Muscle of leg (tissue), 16 donors: ENCODE measurements at places on chromosomes 13 and 19. TPM values are rescaled to one million over a fixed set of nuclear protein-coding genes. Genes with fewer than 3 reads are reported as not detected.

PSG2 gene
- 0.72 TPM for polyA plus RNA-seq

LGALS14 gene
- polyA plus RNA-seq, result 0.26 TPM

TNNI3 gene
- 3.1 TPM for polyA plus RNA-seq

OR1I1 gene
- polyA plus RNA-seq, result not detected

ZNF44 gene
- 7.6 TPM for polyA plus RNA-seq

ATP4B gene
- not detected for polyA plus RNA-seq

ZNF296 gene
- 0.65 TPM for polyA plus RNA-seq

NBEA gene
- 17.1 TPM for polyA plus RNA-seq

LPAR2 gene
- polyA plus RNA-seq, result 5.1 TPM

FOSB gene
- polyA plus RNA-seq, result 114 TPM

ZNF649 gene
- 8.9 TPM for polyA plus RNA-seq

ZNF681 gene
- 2.7 TPM for polyA plus RNA-seq

CRX gene
- polyA plus RNA-seq, result not detected

TLE6 gene
- polyA plus RNA-seq, result 0.96 TPM

MCF2L gene
- 27.5 TPM for polyA plus RNA-seq

CYP2F1 gene
- polyA plus RNA-seq, result not detected

OCEL1 gene
- 9.6 TPM for polyA plus RNA-seq

DLL3 gene
- polyA plus RNA-seq, result 0.23 TPM

AXL gene
- 26.8 TPM for polyA plus RNA-seq

DNASE2 gene
- polyA plus RNA-seq, result 10.0 TPM

ZNF554 gene
- 5.4 TPM for polyA plus RNA-seq

CGB1 gene
- not detected for polyA plus RNA-seq

IQCN gene
- 2.4 TPM for polyA plus RNA-seq

ZNF264 gene
- polyA plus RNA-seq, result 8.3 TPM

LRRC25 gene
- 1.4 TPM for polyA plus RNA-seq

PDX1 gene
- polyA plus RNA-seq, result not detected

TMEM86B gene
- polyA plus RNA-seq, result 4.8 TPM

BRME1 gene
- polyA plus RNA-seq, result 4.5 TPM

IGSF23 gene
- not detected for polyA plus RNA-seq

RGCC gene
- polyA plus RNA-seq, result 24.6 TPM

CGB3 gene
- 0.60 TPM for polyA plus RNA-seq

INSR gene
- polyA plus RNA-seq, result 10.1 TPM

PSG3 gene
- polyA plus RNA-seq, result 0.16 TPM

KIR3DL1 gene
- polyA plus RNA-seq, result not detected

ZNF112 gene
- polyA plus RNA-seq, result 5.9 TPM

ACP7 gene
- 0.09 TPM for polyA plus RNA-seq

DIAPH3 gene
- polyA plus RNA-seq, result 7.9 TPM
